ENCODE measurements at places on chromosomes 2 and 18.

DNA sequence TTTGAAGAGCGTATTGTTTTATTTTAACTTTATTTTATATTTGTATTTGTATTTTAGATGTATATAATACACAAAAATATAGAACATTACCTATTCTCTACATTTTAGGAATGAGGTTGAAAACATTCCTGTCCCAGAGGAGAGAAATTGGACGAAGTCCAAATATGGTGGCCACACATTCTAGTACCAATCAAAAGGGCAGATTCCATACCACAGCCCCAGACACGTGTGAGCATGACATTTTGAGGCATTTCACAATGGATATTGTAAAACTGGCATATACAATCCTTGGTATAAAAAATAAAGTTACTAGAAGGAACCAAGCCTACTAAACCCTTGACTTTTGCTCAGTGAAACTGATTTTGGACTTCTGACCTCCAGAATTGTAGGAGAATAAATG lies 50.6 kb downstream of the C2orf76 start:
- no peak for DNase-seq

- DNase-seq: no peak
These were observed 117.2 kb downstream of the GATA6 start for GRCh38 chr18:22286585-22286984.

DNA sequence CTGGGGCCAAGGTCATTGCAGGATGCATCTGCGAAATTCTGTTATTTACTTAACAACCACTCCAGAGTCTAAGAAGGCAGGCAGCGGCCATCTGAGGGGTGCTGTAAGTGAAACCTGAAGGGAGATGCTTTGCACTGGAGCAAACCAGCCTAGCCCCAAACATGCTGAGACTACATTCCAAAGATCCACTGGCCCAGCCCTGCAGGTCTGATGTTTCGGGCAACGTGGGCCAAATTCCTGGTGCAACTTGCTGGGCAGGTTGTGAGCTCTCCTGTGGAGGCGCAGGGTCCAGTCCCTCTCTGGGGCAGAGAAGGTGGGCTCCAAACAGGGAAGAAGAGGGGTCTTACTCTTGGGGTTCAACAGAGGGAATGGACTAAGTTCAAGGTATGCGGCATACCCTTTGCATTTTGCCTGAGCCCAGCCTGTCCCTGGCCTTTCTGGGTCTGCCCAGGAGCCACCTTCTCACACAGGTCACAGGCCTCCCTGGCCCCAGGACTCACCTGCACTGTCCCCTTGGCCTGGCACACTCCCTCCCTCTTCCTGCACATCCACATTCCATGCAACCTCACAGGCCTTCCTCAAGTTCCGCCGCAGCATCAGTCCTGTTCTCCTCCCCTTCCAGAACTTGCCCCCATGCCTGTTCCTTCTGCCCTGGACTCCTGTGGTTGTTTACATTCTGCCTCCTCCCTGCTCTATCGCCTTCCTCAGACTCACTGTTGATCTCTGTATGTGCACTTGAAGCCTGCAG lies 5.1 kb upstream of the MAL start:
- no peak for DNase-seq

DNA sequence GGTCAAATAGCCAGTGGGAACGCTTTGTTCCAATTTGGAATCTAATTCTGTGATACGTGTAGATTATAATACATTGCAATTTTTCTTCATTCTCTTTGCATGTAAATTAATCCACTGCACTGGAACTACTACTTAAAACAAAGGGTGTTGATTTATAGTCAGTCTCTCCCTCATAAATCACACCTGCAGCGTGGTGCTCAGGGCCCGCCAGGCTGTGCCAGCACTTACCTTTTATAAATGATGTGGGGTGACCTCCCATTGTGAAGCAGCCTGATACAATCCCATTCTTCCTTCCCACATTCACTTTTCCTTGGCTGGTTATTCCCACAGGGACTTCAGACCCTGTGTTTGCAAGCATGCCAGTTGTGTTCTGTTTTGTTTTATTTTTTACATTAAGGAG lies 302.3 kb upstream of the ID2 start:
- no peak for DNase-seq

DNA sequence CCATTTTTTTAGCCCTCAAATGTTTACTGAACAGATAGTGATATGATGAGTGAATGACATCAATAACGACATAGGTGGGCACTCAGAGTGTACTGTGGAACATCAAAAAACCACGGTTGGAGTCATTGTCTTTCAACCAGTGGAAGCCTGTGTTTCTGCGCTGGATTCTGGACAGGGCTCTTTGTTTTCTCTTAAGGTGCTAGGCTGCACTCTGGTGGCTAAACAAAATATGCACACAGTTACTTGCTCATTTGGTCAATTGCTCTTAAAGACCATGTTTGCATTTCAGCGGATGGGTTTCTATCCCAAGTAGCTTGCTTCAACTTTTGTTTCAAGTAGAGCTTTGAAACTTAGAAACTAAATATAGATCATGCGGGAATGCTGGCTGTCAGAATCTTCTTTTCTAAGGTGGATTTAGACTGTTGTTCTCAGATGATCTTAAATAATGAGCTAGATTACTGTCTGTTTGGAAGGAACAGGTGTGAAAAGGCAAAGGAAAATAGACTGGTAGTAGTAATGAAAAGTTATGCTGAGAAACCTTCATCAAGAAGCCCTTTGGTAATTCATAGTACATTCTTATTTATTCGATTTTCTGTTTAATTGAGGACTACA lies 48.5 kb upstream of the LYPD6B start:
- peak; percentile 13 for DNase-seq

DNA sequence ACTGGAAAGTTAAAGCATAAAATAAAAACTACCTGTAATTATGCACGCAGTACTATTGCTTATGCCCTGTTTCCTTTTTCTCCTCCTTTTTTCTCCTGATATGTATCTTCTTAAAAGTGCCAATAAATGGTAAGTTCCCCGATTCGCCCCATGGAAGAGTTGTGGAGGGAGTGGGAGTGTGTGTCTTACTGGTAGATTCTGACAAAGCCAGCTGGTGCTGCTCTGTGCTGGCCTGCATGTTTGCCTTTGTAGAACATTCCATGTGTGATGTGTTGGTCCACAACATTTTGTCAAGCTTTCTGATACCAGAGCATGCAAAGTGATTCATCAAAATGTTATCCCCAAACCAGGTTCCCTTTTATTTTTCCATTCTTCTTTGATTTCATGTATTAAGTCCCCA lies 356.9 kb upstream of the RAB12 start:
- no peak for DNase-seq

GRCh38 chr18:5380586-5380985 lies 85.1 kb upstream of the ZBTB14 start:
- no peak for DNase-seq

- no peak for DNase-seq
These were observed 154.8 kb upstream of the APCDD1 start for GRCh38 chr18:10299643-10300042.

DNA sequence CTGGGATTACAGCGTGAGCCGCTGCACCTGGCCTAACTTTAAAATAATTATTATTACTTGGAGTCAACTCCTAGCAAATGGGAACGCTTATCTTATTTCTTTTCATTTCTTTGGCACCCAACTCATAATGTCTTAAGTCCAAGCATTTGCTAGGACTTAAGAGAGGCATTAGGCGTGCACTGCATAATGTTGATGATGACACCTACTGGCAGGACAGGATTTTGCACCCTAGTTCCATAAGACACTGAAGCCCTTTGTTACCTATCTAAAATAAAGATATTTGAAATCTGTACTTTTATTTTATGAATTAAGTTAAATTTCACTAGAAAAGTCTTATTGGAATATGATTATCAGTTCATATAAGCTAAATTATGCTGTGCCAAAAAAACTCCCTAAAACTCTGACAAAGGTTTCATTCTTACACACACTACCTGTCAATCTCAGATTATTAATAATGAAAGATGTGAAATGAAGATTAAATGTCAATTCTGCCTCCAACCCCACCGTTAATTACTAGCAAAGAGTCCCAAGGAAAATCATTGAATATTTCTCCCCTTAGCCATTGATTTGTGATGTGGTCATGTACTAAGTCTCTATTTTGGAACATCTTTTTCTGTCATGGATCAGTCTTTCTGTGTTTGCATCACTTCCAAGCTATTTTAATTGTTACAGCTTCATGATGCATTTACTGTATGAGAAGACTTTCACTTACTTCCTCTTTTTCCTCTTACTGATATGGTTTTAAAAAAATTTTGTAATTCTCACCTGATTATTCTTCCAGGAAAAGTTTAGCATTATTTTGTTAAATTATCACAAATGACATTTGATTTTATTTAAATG lies 12.7 kb upstream of the CDH2 start:
- DNase-seq: no peak

DNA sequence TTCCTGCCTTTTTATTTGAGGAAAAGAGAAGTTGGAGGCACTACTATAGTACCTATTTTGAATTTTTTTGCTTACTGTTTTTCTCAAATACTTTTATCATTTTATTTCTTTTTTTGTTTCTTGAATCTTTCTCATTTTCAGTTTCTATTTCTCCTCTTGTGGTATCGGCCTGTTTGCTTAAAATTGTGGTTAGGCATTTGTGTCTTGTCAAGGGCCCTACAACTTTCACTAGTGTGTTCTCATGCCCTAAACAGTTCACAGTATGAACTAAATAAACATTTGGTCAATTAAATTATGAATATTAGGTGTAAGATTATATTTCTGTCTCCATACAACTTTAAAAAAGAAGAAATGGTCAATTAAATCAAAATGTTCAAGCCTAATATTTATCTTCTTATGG lies 613.5 kb downstream of the MBD2 start:
- DNase-seq: no peak

DNA sequence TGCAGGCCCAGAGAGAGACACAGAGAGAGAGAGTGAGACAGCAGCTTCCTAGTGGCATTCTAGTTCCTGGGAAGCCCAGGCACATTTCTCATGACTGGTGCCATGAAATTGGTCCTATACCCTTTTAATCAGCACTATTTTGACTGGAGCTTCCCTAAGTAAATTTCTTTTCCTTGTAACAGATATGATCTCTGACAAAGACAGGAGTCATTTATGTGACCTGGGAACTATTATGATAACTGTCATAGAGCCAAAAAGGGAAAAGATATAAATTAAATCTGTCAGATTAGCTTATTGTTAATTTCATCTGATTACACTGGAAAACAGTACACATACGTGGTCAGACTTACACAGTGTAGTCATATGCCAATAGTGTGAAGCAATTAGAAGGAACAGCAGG lies 161.3 kb upstream of the HNRNPA3 start:
- no peak for DNase-seq

DNA sequence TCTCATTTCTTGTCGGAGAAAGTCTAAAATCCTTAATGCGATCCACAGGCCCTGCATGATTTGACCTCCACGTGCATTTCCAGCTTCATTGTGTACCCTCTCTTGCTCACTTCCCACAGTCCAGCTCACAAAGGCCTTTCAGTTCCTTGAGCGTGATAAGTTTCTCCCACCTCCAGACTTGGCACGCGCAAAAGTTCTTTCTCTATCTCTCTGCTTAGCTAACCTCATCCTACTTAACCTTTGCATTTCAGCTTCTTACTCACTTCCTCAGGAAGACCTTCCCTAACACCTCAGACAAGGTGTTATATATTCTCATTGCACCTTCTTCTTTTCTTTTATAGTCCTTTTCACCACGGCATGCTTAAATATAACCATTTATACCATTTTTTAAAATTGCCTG lies 124.8 kb upstream of the XPO1 start:
- DNase-seq: no peak

GRCh38 chr2:7618031-7618430 lies 700.8 kb downstream of the RNF144A start:
- DNase-seq: no peak

All from NCI-H1417 treated with DMSO at 0.1 percent for 48 hours (cell line).